ENCODE measurements at places on chromosomes 13 and 19.

DNA sequence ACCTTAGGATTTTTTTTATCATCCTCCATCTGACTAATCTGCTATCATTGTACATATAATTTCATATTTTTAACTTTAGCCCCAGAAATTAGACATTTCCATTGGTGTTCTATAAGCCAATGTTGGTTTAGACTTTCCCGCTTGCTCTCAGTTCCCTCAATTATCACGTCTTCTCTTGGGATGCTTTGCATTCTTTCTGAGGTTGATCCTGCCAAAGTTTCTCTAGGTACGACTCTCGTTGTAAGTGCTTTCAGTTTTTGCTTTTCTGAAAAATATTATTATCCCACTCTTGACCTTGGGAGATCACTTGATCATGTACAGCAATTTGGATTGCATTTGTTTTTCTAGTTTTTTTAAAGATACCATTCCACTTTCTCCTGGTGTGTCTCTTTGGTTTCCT, 270.2 kb downstream of the IRS2 start:
- DNase-seq, result no peak

GRCh38 chr13:29936051-29936813, 85.8 kb upstream of the UBL3 start:
- no peak for DNase-seq

DNA sequence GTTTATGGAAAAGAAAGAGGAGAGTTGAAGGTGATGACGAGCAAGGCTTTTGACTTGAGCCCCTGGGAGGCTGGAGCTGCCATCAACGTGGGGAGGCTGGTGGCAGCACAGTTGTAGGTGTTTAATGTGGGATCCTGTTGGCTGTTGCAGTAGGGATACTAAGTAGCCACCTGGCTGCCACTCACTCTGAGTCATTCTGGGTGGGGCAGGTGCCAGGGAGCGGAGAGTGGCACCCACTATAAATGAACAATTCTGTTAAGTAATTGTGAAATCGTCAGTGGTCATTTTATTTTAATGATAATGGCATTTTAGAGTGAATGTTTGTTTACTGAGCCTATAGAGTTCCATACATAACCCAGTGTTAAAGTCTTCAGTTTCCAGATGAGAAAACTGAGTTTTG, 9.8 kb downstream of the ZNF317 start:
- DNase-seq, result no peak

DNA sequence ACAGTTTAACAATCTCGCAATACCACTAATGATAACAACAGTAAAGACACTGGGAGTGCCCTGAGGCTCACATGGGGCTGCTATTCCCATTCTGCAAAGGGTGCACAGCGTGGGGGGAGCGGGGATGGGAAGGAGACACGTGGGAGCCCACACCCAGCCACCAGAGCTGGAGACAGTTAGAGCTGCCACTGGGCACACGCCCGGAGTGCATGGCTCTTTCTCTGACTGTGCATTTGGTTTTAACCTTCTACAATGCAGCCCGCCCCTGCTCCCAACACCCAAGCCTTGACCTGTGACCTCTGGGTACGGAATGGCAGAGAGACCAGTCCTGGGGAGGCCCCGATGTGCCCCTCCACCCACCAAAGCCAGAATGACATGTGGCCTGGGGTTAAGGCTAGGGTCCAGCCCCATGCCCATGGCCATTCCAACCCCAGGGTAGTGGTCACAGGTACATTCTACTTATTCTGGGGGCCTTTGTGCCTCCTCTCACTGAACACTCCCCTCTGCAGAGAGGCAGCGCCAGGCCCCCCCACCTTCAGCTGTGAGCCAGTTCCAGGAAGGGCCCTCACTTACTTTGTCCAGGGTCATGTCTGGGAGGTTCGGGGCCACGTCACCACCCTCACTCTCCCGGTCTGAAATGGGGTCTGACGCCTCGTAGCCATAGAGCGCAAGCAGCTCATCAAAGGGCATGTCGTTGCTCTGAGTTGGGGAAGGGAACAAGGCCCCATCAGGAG, 17.1 kb downstream of the MIER2 start:
- no peak for DNase-seq

GRCh38 chr13:50197705-50198104, 182.5 kb downstream of the KCNRG start:
- DNase-seq, result no peak

DNA sequence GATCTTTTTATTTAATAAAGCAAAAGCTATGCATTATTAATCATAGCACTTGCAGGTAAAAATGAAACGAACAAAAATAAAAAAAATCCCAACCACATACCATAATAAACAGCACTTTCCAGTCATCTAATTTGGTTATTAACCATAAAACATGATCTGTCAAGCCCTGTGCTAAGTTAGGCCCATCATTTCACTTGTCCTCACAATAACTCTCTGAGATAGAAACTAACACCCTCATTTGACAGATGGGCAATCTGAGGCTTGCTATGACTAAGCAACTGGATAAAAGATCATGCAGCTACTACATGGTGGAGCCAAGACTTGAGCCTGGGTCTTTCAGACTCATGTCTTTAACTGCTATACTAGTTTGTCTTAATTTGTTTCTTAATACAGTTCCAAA, 21.8 kb downstream of the PROSER1 start:
- no peak for DNase-seq

- DNase-seq, result no peak
These were observed 7.1 kb upstream of the DHRS12 start for GRCh38 chr13:51811046-51811445.
